ENCODE measurements at places on chromosomes 1 and 21.

GRCh38 chr1:172980456-172980855 lies 70.3 kb downstream of the TNFSF18 start:
- no peak for DNase-seq

- no peak for DNase-seq
Observed at GRCh38 chr1:235067396-235068157, 61.1 kb downstream of the TOMM20 start.

- DNase-seq, result no peak
Observed at GRCh38 chr1:205597691-205598314, 34.0 kb downstream of the ELK4 start.

GRCh38 chr1:102834688-102835320 lies 273.5 kb downstream of the COL11A1 start:
- no peak for DNase-seq

DNA sequence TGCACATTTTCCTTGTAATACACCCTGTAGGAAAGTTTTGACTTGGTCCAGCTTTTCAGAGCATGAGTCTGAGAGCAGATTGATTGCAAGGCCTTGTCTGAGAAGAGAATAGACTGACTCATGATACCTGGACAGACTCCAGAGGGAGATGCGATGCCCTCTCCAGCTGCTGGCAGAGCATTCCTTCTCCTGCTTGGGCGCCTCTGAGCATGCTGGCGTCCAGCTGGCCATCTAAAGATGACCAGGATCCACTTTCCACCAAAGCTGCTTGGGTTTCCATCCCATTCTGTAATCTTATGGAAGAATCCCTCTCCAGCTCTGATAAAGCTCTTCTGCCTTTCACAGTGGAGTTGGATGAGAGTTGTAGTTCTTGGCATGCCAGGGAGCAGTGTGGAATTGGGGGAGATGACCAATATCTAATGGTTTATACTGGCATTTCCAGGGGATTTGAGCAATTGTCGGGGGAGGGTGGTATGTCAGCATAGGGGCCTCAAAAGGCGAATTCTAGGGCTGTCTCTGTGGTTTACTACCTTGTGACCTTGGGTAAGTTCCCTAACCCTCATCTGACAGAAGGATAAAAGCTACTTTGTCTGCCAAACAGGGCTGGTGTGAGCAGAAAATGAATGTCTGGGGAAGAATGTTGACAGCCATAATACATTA lies 19.5 kb downstream of the SZRD1 start:
- no peak for DNase-seq

DNA sequence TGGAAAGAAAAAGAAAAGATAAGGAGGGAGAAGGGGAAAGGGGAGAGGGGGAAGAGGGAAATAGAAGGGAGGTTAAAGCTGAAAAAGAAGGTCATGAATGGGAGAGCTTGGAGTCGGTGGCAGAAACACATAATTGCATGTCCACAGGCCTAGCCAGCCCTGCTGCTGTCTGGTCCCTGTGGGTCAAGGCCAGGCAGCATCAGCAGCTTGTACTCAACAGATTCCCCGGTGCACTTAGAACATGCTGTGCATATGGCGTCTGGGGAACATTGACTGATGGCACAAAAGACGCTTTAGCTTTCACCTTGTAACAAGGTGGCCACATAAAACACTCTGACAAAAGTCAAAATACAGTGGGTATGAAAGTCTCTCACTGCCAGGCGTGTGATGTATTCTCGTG lies 25.9 kb downstream of the COG2 start:
- no peak for DNase-seq

- no peak for DNase-seq
Observed at GRCh38 chr1:78035121-78035520, 10.6 kb upstream of the GIPC2 start.

DNA sequence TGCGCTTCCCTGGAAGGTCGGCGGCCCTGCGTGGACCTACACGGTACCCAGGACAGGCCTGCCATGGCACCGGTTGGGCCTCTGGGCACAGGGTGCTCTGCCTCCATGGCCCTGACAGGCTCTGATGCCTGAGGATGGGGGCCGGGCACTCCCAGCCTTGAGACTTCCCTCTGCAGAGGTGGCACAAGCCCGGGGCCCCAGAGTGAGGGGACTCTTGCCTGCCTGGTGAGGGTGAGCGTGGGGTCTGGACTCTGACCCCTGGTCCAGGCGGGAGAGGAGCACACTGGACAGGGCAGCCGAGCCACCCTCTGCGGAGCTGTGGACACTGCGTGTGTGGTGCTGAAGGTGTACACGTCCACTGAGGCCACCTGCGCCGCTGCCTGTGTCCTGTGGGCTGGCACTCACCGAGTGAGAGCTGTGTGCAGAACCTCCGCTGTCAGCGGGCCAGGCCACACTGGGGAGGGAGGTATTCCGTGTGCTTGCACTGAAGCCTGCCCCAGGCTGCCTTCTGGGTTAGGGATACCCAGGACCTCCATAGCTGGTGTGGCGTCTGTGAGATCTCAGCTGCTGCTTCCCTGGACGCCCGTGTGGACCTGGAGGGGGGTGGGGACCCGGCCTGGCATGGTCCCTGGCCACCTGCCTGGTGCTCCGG lies 10.4 kb downstream of the SKI start:
- no peak for DNase-seq

DNA sequence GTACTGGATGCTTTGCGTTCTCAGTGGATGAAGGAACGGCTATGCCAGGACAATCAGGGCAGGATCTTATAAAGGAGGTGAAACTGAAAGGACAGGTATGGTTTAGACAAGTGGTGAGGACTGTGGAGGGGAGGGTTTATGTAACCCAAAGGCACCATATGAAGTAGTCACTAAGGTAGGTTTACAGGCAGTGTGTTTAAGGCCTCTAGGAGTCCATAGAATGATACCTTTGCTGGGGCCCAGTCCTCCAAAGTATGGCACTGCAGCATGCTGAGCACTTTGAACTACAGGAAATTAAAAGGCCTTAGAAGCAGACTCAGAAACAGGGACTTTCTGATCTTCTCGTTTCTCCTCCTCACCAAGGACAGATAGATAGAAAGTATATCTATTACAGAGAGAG lies 304.7 kb upstream of the USP25 start:
- no peak for DNase-seq

GRCh38 chr1:223558512-223558911 lies 107.0 kb downstream of the CAPN8 start:
- DNase-seq, result no peak

- no peak for DNase-seq
Observed at GRCh38 chr1:246080031-246080430, 427.0 kb downstream of the SMYD3 start.

- DNase-seq, result no peak
Observed at GRCh38 chr1:186188004-186188539, 187.0 kb downstream of the TPR start.

- DNase-seq, result no peak
Observed at GRCh38 chr1:235735621-235736020, 86.0 kb upstream of the GNG4 start.

- no peak for DNase-seq
Observed at GRCh38 chr21:34143685-34144182, 70.4 kb downstream of the MRPS6 start.

DNA sequence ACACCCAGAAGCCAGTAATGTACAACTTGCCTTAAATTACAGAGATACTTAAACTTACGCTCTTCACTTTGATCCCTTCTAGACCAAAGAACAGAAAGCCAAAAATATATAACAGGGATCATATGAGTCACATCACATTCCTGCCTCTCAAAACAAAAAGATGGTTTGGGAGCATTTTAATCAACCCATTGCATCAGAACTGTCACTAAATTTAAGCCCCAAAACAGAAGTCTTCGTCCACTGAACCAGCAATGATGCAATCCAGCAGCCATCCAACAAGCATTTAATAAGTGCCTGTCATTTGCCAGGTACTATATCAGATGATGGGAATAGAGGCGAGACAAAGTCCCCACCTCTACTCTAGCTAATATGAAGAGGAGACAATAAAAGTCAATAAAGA lies 42.7 kb upstream of the GLIS1 start:
- DNase-seq, result no peak

GRCh38 chr1:185244015-185244747 lies 72.9 kb downstream of the IVNS1ABP start:
- DNase-seq, result peak; percentile 40

DNA sequence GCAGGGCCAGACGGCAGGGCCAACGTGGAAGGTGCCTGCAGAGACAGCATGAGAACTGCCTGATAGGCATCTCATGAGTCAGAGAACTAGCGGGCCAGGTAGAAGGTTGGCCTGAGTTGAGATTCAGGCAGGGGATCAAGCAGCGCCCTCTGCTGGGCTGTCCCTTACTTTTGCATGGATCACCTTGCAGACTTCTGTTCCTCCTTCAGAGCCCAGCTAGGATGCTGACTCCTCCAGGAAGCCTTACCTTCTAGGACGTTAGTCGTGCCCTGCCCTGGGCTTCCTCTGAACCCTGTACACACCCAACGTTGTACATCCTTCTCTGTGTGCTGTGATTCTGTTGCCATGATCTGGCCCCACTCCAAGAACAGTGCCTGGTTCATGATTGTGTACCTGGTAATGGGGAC lies 231.3 kb upstream of the VAMP3 start:
- DNase-seq, result peak; percentile 39

- DNase-seq, result no peak
Observed at GRCh38 chr1:89149229-89149628, 23.3 kb upstream of the GBP2 start.

DNA sequence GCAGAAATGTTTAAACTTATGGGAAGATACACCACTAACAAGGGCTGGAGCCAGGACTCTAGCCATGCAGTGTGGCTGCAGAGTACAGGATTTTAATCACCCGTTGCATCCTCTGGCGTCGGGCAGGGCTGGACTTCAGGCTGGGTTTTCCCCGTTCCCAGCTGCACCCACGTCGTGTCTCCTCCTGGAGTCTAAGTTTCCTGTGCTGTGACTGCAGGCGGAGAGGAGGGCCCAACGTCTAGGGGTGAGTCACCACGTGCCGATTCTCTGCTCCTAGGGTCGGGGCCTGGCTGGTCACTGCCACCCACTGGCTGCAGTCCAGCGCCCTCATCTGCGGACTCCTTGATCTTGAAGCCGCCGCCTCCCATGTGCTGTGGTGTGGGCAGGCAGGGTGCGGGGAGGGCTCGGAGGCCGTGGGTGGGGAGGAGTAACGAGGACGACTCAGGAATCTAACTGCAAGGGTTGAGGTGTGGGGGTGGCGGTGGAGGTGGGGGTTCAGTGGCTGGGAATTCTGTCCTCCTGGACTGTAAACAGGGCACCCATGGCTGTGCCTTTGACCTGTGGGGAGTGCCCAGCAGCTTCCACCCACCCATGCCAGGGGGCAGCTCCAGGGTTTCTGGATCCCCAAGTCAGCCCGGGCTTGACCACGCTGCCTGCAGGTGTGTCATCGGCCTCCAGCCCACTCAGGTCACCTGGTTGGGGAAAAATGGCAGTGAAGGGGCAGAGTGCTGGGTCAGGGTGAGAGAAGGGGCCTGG lies 77.8 kb downstream of the ALPL start:
- DNase-seq, result no peak

DNA sequence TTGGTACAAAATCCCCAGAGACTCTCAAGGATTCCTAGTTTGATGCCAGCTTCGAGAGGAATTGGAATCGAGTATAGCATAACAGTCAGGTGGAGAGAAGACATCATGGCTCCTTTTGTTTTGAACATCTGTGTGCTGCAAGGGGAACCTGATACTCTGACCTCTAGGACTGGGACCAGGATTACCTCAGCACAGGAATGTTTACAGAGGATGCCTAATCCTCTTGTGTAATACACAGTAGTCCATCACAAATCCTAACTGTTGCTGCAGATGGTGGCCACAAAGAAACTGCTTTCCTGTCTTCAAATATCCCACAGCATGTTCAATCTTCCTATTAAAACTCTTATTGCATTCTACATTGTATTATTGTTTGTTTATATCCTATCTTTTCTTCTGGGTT lies 111.8 kb upstream of the PRMT6 start:
- no peak for DNase-seq

All from activated CD4-positive, CD25-positive, alpha-beta regulatory T cell treated with anti-CD3 and anti-CD28 coated beads, Interleukin-2, amount 50 U/mL, for 72 hours (primary cell).